Esophagus muscularis mucosa (tissue), 4 donors: ENCODE measurements at places on chromosomes 11 and 22. TPM values are rescaled to one million over a fixed set of nuclear protein-coding genes. Genes with fewer than 3 reads are reported as not detected.
A peak's percentile ranks its signal among the peaks of the same experiment; 100 is the strongest.

GRCh38 chr11:32118025-32118974 lies 27.4 kb downstream of the RCN1 start:
- no peak overlapping the region for H3K4me3 ChIP-seq
- H3K4me1 ChIP-seq = no peaks in the 10 kb centered on the region
- peak; percentile 53 for DNase-seq

DNA sequence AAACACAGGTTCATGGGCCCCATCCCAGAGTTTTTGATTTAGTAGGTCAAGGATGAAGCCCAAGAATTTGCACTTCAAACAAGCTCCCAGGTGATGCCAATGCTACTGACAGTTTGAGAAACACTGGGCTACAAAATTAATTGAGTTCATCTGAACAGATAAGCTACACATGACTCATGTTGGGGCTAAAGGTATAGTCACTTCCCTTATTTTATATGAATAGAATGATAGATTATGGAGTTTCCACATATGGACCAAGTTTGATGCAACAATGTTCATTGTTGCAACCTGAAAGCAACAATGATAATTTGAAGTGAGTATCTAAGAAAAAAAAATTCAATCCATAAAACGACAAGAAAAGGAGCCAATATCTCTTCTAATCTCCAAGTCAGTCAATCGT lies 54.9 kb downstream of the SOX6 start:
- no peak for DNase-seq
- no peak overlapping the region for H3K27ac ChIP-seq
- H3K4me1 ChIP-seq = peaks cover 3% of the 10 kb centered on the region
- no peak overlapping the region for H3K4me3 ChIP-seq
- no peaks in the 10 kb centered on the region for H3K27me3 ChIP-seq
- no peaks in the 10 kb centered on the region for H3K36me3 ChIP-seq

GRCh38 chr11:11844272-11844671 lies 2.5 kb downstream of the USP47 start:
- DNase-seq = no peak
- peak overlapping the region; percentile 90 for H3K4me3 ChIP-seq
- H3K27me3 ChIP-seq = no peaks in the 10 kb centered on the region
- peaks cover 61% of the 10 kb centered on the region for H3K4me1 ChIP-seq
- H3K36me3 ChIP-seq = no peaks in the 10 kb centered on the region
- H3K27ac ChIP-seq = peak overlapping the region; percentile 98

- DNase-seq = no peak
- H3K27ac ChIP-seq = no peak overlapping the region
- H3K4me1 ChIP-seq = peaks cover 20% of the 10 kb centered on the region
- no peaks in the 10 kb centered on the region for H3K36me3 ChIP-seq
- H3K4me3 ChIP-seq = no peak overlapping the region
Measured at GRCh38 chr11:74284466-74284865, 27.0 kb downstream of the P4HA3 start.

GRCh38 chr11:75159151-75159953 lies 8.4 kb downstream of the SLCO2B1 start:
- no peak overlapping the region for H3K4me3 ChIP-seq
- DNase-seq = no peak
- H3K36me3 ChIP-seq = no peaks in the 10 kb centered on the region
- peaks cover 23% of the 10 kb centered on the region for H3K4me1 ChIP-seq
- H3K27ac ChIP-seq = peak overlapping the region; percentile 42
- no peaks in the 10 kb centered on the region for H3K27me3 ChIP-seq

DNA sequence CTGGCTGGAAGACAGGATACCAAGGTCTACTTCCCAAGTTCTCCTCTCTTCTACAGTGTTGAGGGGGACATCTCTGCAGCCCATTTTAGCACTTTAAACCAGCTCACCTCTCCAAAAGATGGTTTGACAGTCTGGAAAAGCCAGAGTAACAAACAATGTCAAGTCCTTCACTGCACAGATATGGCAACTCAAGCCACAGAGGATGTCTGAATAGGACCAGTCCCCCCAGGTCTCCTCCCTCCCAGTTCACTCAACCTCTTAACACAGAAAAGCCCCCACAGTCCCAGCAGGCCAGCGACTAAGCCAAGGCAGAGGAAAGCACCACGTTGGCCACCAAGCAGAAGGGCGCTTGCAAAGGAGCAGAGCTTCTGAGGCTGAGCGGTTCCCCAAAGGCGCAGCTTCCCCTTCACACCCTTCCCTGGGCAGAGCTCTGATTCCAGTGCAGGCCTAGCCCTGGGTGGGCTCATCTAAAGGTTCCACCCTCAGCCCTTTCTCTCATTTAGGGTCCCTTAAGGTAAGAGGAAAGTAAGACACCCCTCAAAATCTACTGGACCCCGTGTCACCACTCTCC lies 62.7 kb downstream of the PAK1 start:
- DNase-seq = no peak
- peak overlapping the region; percentile 66 for H3K4me3 ChIP-seq
- peak overlapping the region; percentile 91 for H3K27ac ChIP-seq
- no peaks in the 10 kb centered on the region for H3K27me3 ChIP-seq
- no peaks in the 10 kb centered on the region for H3K36me3 ChIP-seq

GRCh38 chr11:86814775-86815174 lies 14.4 kb downstream of the PRSS23 start:
- H3K27ac ChIP-seq = peak overlapping the region; percentile 67
- no peak for DNase-seq
- H3K27me3 ChIP-seq = no peaks in the 10 kb centered on the region
- no peaks in the 10 kb centered on the region for H3K36me3 ChIP-seq
- peaks cover 48% of the 10 kb centered on the region for H3K4me1 ChIP-seq
- no peak overlapping the region for H3K4me3 ChIP-seq

- H3K27ac ChIP-seq = peak overlapping the region; percentile 99
- H3K4me3 ChIP-seq = peak overlapping the region; percentile 78
- H3K27me3 ChIP-seq = no peaks in the 10 kb centered on the region
- H3K4me1 ChIP-seq = peaks cover 31% of the 10 kb centered on the region
Measured at GRCh38 chr22:38873469-38874411, 1.7 kb upstream of the CBX6 start.

The NXPE4 gene
- not detected for total RNA-seq

The CCDC116 gene
- total RNA-seq = 0.26 TPM

The OR52I2 gene
- total RNA-seq = not detected
